NCI-H446 (cell line): ENCODE measurements at places on chromosomes 2 and 18.
A peak's percentile ranks its signal among the peaks of the same experiment; 100 is the strongest.

GRCh38 chr2:181857483-181857882 lies 34.0 kb upstream of the ITPRID2 start:
- DNase-seq, result no peak

DNA sequence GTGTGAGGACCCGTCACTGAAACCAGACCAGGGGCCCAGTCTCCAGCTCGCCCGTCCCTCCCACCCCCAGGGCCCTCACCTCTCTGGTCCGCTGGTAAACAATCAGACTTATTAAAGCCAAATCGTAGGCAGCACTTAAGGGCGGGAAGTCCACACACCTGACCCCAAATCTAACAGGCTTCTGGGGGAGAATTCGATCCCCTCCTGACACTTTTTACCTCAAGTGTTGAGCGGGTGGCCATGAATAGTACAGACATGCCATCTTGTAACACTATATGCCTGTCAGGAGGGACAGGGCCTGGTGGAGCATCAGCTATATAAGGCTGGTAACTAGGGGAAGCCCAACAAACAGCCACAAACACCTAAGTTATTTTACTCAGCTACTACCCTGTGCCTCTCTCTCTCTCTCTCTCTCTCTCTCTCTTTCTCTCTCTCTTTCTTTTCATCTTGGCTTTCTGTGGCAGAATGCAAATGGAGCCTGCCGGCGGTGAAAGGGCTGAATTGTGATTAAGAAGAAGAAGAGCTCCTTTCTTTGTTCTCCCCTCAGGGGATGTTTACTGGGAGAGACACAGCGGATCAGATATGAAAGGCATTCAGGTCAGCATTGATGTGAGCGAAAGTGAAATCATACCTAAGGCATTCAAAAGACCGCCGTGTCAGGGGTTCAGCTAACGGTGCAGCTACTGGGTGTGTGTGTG lies 9.5 kb downstream of the ZEB2 start:
- DNase-seq, result no peak

- DNase-seq, result no peak
Measured at GRCh38 chr18:48804856-48805610, 145.7 kb downstream of the SMAD7 start.

GRCh38 chr2:175030380-175031271 lies 25.4 kb upstream of the CHN1 start:
- DNase-seq, result no peak

- DNase-seq, result no peak
Measured at GRCh38 chr2:94622113-94622618, 249.1 kb upstream of the TEKT4 start.

GRCh38 chr2:64249426-64249825 lies 105.2 kb upstream of the PELI1 start:
- no peak for DNase-seq

DNA sequence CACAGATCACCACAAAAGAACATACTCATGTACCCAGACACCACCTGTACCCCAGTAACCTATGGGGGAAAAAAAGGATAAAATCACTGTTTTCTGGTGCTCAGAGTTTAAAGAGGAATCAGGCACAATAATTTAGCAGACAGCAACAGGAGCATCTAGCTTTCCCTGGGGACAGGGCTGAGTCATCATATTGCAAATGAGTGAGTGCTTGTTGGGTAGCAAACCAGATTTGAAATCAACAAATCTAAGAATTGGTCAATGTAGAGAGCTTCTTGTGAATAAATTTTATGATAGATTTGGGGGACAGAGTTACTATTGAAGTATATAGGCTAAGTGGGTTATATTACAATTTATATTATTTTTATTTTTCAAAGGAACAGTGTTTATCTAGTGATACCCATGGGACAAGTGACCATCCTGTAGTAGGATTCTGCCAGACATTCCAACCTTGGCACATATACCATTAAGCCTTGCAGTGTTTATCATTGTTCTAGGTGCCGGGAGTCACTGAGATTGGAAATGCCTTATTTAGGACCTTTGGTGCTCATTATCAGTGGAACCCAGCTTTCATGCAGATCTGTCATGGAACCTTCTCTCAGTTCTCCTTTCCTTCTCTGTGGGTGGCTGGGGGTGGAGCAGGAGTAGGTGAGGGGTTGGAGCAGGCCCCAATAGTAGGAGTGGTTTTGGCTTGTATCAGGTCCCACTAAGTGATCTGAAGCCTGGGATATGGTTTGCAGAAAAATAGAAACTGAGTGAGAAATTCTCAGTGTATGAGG lies 117.2 kb downstream of the CERS6 start:
- peak; percentile 30 for DNase-seq

DNA sequence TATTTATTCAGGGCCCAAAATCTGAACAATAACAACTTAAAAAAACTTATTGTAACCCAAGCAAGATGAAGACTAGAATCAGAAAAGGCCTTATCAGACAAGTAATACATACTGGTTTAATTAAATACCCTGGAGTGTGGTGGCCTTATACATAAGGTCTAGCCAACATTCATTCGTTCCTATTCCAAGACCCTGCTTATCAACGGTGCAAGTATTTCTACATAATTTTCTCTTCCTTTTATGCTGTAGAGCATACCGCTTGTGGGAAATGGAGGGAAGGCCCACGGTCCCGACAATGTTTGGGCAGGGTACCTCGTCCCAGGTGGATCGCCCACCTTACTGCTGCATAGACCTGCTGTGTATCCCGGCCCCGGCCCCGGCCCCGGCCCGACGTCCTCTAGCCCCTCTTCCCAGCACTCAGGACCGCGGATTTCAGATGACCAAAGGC lies 708 bp downstream of the ZNF24 start:
- no peak for DNase-seq

DNA sequence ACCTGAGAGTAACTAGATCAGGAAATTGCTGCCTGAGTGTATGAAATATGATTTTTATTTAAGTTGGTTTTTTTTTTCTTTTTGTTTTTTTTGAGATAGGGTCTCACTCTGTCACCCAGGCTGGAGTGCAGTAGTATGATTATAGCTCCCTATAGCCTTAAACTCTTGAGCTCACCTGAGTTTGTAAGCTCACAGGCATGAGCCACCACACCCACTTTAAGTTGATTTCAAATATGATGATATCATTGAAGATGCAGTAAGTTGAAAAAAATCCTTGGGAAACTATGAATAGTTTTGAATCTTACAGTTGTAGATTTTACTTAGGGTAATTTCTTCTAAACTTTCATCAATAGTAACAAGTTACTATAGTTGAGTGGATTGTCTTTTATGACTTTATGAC lies 234.7 kb downstream of the ZNF407 start:
- DNase-seq, result no peak

GRCh38 chr18:73461038-73461779 lies 593.4 kb upstream of the NETO1 start:
- no peak for DNase-seq

- DNase-seq, result no peak
Measured at GRCh38 chr2:43898838-43899346, 60.1 kb downstream of the ABCG8 start.

DNA sequence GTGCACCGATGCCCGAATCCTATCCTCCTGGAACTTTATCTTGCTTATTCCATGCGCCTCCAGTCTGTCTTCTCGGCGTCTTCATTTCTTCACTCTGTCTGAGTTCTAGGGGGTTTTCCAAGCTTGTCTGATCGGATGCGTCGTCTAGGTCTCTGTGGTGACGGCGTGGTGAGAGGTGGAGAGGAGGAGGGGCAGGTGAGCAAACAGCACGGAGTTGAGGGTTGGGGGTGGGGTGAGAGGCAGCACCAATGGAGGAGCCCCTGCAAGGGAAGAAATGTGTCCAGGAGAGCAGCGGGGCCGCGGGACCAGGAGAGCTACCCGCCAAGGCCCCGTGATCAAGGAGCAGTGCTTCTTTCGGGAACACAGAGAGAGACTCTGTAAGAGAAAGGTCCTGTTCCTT lies 131.3 kb upstream of the TWIST2 start:
- DNase-seq, result no peak

- DNase-seq, result no peak
Measured at GRCh38 chr18:43049021-43049420, 66.5 kb downstream of the RIT2 start.

GRCh38 chr2:176657393-176657792 lies 388.2 kb downstream of the MTX2 start:
- no peak for DNase-seq

- DNase-seq, result no peak
Measured at GRCh38 chr2:207951734-207952470, 73.4 kb downstream of the PLEKHM3 start.

DNA sequence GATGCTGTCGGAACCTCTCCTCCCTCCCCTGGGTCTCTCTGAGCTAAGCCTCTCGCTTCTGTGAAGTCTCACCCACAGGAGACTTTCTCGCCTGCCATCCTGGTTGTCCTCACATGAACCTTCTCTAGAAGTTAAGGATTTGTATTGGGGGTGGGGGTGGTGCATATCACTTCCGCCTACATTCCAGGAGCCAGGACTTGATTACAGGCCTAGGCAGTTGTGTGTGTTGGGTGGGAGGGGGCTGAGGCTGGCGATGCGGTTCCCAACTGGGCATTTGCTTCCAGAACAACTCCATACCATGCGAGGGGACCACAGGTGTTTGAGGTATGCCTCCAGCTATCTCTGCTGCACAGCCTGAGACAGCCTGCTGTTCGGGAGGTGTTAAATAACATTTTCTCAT lies 56.8 kb upstream of the MGAT4A start:
- no peak for DNase-seq

- no peak for DNase-seq
Measured at GRCh38 chr2:153408710-153409385, 69.7 kb downstream of the RPRM start.

DNA sequence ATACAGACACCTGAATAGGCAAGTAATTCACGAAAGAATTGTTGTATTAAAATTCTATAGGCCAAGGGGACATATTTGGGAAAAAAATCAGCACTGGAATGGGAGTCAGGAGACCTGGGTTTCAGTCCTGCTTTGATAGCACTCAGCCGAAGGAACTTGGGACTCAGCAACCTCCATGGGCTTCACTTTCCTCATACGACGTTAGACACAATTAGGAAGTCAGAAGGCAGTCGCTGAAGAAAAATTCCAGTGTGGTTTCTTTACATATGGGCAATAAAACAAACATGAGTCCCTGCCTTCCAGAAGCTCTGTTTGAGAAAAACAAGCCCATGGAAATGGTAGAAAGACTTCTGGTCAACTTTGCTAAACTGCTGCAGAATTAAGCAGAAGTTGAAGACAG lies 15.1 kb upstream of the CYRIA start:
- no peak for DNase-seq

- DNase-seq, result no peak
Measured at GRCh38 chr2:11802782-11803191, 56.4 kb downstream of the LPIN1 start.

DNA sequence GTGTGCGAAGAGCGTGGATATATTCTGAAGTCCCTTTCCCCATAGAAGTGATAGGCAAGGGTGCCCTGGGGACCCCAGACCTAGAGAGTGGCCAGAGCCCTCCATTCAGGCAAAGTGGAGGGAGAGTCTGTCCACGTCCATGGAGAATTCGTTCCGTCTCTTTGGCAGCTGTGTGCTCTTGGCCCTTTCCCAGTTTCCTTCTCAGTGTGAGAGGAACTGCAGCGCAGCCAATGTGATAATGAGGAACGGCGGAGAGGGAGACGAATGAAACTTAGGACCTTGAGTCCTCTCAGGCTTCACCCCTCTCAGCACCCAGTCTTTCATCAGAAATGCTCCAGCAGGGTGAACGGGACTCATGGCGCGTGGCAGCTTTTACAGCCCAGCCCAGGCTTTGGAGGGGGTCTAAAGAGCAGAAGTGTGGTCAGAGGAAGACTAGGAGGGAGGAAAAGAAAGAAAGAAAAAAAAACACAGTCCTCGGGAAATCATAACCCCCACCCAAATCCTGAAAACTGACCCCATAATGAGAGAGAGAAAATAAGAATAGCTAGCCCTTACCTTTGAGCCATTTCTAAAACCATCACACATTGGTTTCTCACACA lies 95.0 kb upstream of the RIOK3 start:
- DNase-seq, result peak; percentile 52

GRCh38 chr18:9029131-9029530 lies 73.4 kb upstream of the NDUFV2 start:
- no peak for DNase-seq

GRCh38 chr18:34867520-34867919 lies 157.4 kb downstream of the DTNA start:
- peak; percentile 6 for DNase-seq

GRCh38 chr2:1972948-1973347 lies 228.6 kb upstream of the PXDN start:
- DNase-seq, result peak; percentile 40

GRCh38 chr18:38933322-38933721 lies 1367.7 kb upstream of the CELF4 start:
- no peak for DNase-seq

DNA sequence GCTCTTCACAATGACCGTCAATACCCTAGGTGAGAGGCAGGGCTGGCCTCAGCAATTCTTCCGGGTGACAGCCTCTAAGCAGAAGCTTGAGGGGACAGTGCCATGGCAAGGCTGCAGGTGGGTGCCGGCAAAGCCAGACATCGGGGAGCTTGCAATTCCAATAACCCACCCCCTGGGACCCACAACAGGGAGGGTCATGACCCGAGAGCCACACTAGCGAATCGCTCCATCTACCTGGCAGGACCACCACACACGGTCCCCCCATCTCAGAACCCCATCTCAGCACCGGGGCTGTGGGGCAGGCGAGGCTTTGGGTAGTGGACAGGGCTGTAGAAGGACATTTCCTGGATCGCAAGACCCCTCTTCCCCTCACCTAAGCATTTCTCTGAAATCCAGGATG lies 177.2 kb downstream of the ACKR3 start:
- DNase-seq, result no peak

DNA sequence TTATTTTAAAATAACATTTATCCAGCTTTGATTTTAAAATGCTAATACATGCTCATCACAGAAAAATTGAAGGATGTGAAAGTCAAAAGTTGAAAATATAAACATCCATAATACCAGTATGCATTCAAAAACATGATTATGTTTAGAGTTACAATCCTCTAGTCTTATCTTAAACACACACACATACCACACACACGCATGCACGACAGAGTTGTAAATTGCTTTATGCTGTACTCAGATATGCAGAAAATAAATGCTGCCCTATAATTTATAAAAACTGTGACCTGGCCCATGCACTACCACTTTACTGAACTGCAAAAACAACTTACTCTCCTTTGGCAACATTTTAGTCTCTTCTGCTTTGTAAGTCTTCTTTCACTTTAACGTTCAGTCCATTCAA lies 793.0 kb upstream of the FANCL start:
- no peak for DNase-seq

GRCh38 chr2:8640498-8640897 lies 41.4 kb upstream of the ID2 start:
- DNase-seq, result no peak

GRCh38 chr2:196530910-196531309 lies 108.6 kb upstream of the CCDC150 start:
- DNase-seq, result no peak

GRCh38 chr2:121682396-121683298 lies 33.4 kb upstream of the CLASP1 start:
- DNase-seq, result no peak

DNA sequence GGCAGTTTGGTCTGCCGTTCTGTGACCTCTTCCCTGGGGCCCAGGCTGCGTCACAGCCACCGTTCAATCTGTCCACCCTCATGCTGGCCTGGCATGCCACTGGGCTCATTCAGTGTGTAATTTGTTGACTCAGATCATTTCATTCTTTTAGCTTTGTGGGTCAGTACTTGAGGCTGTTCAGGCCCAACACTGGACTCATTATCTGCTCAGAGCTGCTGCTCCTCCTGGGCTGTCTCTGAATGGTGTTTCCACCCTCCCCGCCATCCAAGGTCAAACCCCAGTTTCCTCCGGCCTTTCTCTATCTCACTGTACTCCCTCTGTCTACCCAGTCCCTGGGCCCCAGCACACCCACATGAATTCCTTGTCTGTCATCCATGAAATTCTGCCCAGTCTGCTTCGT lies 152.4 kb upstream of the NCK2 start:
- no peak for DNase-seq

GRCh38 chr18:51461956-51462355 lies 264.5 kb upstream of the MEX3C start:
- no peak for DNase-seq
